ENCODE measurements at places on chromosomes 2 and 18. TPM values are rescaled to one million over a fixed set of nuclear protein-coding genes. Genes with fewer than 3 reads are reported as not detected.

- H3K27ac ChIP-seq: no peak overlapping the region
- no peaks in the 10 kb centered on the region for H3K36me3 ChIP-seq
- H3K4me1 ChIP-seq: no peaks in the 10 kb centered on the region
- no peak overlapping the region for H3K4me3 ChIP-seq
- no peaks in the 10 kb centered on the region for H3K27me3 ChIP-seq
Measured at GRCh38 chr2:133838642-133839365, 270.5 kb upstream of the NCKAP5 start.

DNA sequence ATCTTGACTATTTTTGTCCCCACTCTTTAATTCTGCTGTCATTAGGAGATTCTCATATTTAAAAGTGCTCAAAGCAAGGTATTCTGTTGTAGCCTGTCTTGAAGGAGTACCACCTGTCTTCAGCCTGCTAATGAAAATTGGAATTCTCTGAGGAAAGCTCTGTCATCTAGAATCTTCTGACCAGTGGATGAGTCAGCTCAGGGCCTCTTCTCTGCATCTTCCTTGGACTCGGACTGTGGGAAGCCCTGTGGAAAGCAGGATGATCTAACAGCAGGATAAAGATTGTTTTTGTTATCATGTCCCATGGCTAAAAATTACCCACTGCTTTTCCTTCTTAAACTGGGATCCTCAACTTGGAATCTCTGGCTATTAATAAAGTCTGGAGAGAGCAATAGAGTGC lies 18.7 kb upstream of the TMEM200C start:
- no peak overlapping the region for H3K27ac ChIP-seq
- no peak for DNase-seq
- no peaks in the 10 kb centered on the region for H3K27me3 ChIP-seq
- no peaks in the 10 kb centered on the region for H3K36me3 ChIP-seq
- H3K4me1 ChIP-seq: no peaks in the 10 kb centered on the region

TRIP12 gene
- 177 TPM for total RNA-seq

CASP8 gene
- total RNA-seq: 4.4 TPM

DNA sequence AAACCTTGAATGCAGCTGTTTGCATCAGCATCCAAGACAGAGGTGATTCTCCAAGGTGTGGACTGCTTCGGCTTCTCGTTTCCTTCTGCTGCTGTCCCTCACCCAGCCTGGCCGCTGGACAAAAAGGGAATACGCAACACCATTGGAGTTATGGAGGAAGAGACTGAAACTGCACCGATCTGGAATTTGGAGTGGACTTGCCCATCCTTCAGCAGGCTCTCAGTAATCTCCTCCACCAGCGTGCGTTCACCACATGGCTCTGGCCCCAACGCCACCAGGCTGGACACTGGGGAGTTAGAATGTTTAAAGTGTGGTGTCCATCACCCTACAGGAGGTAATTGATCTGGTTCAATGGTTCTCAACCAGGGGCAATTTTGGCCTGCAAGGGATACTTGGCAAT lies 41.4 kb upstream of the ID2 start:
- H3K27ac ChIP-seq: no peak overlapping the region
- peaks cover 8% of the 10 kb centered on the region for H3K27me3 ChIP-seq
- DNase-seq: no peak
- peaks cover 10% of the 10 kb centered on the region for H3K4me1 ChIP-seq
- no peak overlapping the region for H3K4me3 ChIP-seq

SCN3A gene
- total RNA-seq: 0.09 TPM

DNA sequence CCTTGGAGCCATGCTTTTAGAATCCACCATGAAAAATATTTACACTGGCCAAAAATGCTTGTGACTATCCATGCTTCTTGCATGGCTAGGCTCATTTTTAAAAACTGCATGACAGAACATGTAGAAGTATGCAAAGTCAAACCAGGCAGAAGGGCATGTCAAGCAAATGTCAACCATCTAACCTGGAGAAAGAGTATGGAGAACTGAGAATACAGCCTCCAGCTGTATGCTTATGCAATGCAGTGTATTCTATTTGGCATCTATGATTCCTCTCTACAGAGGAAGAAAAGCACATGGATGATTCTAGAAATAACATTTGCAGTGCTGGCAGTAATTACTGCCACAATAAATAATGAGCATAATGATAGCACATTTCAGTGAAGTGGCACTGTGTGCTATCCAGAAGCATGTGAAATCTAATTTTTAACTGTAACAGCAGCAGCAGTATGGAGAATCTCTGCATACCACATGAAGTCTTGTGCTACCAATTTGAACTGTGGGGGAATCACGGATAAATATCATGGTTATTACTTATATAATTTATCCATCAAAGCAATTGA lies 87.3 kb upstream of the CCDC141 start:
- DNase-seq: no peak
- no peaks in the 10 kb centered on the region for H3K27me3 ChIP-seq
- peaks cover 23% of the 10 kb centered on the region for H3K36me3 ChIP-seq
- no peaks in the 10 kb centered on the region for H3K4me1 ChIP-seq

GRCh38 chr2:32746669-32747068 lies 118.8 kb downstream of the TTC27 start:
- H3K4me1 ChIP-seq: no peaks in the 10 kb centered on the region
- no peak for DNase-seq
- H3K36me3 ChIP-seq: no peaks in the 10 kb centered on the region
- H3K27ac ChIP-seq: no peak overlapping the region
- no peaks in the 10 kb centered on the region for H3K27me3 ChIP-seq
- no peak overlapping the region for H3K4me3 ChIP-seq

GRCh38 chr2:168915441-168916330 lies 14.6 kb downstream of the G6PC2 start:
- H3K27me3 ChIP-seq: peaks cover 13% of the 10 kb centered on the region
- no peaks in the 10 kb centered on the region for H3K36me3 ChIP-seq
- H3K4me3 ChIP-seq: no peak overlapping the region

MPP4 gene
- 0.11 TPM for total RNA-seq

GRCh38 chr2:158598862-158599517 lies 142.2 kb downstream of the PKP4 start:
- no peaks in the 10 kb centered on the region for H3K36me3 ChIP-seq
- no peaks in the 10 kb centered on the region for H3K4me1 ChIP-seq
- H3K27me3 ChIP-seq: no peaks in the 10 kb centered on the region
- no peak overlapping the region for H3K27ac ChIP-seq

LYPD6B gene
- 12.8 TPM for total RNA-seq

PJVK gene
- 6.3 TPM for total RNA-seq

CREG2 gene
- not detected for total RNA-seq

DNA sequence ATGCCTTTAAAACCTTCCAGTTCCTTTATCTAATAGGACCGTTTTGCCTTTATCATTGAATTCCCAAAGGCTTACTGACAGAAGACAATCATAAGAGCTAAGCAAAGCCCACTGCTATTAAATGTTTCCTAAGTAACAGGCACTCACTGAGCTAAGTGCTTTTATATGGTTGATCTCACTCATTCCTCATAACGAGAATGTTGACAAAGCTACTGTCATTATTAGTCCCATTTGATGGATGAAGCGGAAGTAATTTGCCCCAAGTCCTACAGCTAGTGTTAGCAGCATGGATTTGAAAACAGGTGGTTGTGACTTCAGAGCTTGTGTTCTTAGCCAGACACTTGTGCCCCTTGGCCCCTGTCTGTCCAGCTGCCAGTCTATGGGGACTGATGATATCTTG lies 134.8 kb upstream of the SERPINE2 start:
- no peak overlapping the region for H3K27ac ChIP-seq
- H3K36me3 ChIP-seq: no peaks in the 10 kb centered on the region
- H3K4me3 ChIP-seq: no peak overlapping the region
- no peak for DNase-seq
- H3K27me3 ChIP-seq: no peaks in the 10 kb centered on the region
- H3K4me1 ChIP-seq: peaks cover 3% of the 10 kb centered on the region

- H3K36me3 ChIP-seq: no peaks in the 10 kb centered on the region
- H3K4me3 ChIP-seq: no peak overlapping the region
- H3K27ac ChIP-seq: no peak overlapping the region
- no peak for DNase-seq
- no peaks in the 10 kb centered on the region for H3K4me1 ChIP-seq
Measured at GRCh38 chr18:74745633-74746403, 148.1 kb downstream of the ZNF407 start.

ZBTB7C gene
- 0.55 TPM for total RNA-seq

RAD51AP2 gene
- not detected for total RNA-seq

Measured in endodermal cell (in vitro differentiated cells).